Ovary (tissue), 10 donors: ENCODE measurements at places on chromosomes 3 and 15. TPM values are rescaled to one million over a fixed set of nuclear protein-coding genes. Genes with fewer than 3 reads are reported as not detected.
A peak's percentile ranks its signal among the peaks of the same experiment; 100 is the strongest.

Gene AADACL2
- not detected for total RNA-seq

Gene GLDN
- total RNA-seq, result 2.4 TPM

Gene CSTA
- total RNA-seq, result 18.1 TPM

Gene TUBGCP4
- 17.0 TPM for total RNA-seq

- H3K27me3 ChIP-seq, result no peaks in the 10 kb centered on the region
- no peaks in the 10 kb centered on the region for H3K36me3 ChIP-seq
- H3K4me1 ChIP-seq, result no peaks in the 10 kb centered on the region
- no peak overlapping the region for H3K27ac ChIP-seq
- DNase-seq, result no peak
These were observed 1.4 kb downstream of the GJD2 start for GRCh38 chr15:34753236-34753894.

DNA sequence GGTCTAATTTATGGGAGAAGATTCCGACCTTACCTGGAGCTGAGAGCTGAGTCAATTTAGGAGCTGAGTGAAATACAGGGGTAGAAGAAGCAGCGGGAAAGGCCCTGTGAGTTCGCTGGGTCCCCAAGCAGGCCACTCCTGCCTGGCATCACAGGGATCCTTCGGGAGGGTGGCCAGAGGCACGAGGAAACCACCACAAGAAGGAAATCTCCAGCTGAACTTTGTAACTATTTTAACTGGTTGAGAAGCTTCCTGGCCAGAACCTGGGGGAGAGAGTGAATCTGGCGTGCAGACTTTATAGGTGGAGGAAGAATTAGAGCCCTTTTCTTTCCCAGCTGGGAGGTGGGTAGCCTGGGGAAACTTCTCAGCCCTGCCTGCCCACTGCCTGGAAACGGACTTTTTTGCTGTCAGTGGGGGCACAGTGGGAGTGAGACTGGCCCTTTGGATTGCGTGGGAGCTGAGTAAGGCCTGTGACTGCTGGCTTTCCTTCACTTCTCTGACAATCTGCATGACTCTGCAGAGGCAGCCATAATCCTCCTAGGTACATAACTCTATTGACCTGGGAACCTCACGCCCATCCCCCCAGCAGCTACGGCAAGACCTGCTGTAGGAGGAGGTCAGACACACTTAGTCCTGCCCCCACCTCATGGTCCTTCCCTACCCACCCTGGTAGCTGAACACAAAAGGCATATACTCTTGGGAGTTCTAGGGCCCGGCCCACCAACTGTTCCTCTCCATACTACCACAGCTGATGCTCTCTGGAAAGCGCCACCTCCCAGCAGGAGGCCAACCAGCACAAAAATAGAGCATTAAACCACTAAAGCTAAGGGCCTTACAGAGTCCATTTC, 340.7 kb downstream of the CNTN3 start:
- H3K4me3 ChIP-seq, result no peak overlapping the region
- DNase-seq, result no peak
- H3K36me3 ChIP-seq, result no peaks in the 10 kb centered on the region
- no peaks in the 10 kb centered on the region for H3K27me3 ChIP-seq
- no peak overlapping the region for H3K27ac ChIP-seq

GRCh38 chr3:196707566-196707965, 4.5 kb downstream of the CEP19 start:
- H3K27me3 ChIP-seq, result no peaks in the 10 kb centered on the region
- no peak overlapping the region for H3K27ac ChIP-seq
- H3K36me3 ChIP-seq, result no peaks in the 10 kb centered on the region
- H3K4me1 ChIP-seq, result peaks cover 2% of the 10 kb centered on the region

DNA sequence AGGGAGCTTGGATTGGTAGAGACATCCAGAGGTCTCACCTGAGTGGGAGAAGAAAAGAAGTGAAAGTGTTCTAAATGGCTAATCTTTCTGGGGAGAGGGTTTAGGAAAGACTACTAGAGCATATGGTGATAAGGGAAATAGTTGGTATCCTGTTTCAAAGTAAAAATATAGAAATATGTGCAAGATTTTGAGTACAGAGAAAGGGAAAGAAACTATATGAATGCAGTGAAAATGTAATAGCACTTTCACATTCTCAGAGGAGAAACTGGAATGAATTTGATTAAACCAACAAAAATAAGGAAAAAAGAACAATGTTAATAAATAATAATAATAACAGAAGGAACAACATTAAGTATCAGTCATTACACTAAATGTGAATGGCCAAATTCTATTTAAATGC, 119.4 kb downstream of the DNAJB8 start:
- H3K36me3 ChIP-seq, result no peaks in the 10 kb centered on the region
- no peaks in the 10 kb centered on the region for H3K27me3 ChIP-seq
- no peak for DNase-seq
- H3K4me3 ChIP-seq, result no peak overlapping the region

DNA sequence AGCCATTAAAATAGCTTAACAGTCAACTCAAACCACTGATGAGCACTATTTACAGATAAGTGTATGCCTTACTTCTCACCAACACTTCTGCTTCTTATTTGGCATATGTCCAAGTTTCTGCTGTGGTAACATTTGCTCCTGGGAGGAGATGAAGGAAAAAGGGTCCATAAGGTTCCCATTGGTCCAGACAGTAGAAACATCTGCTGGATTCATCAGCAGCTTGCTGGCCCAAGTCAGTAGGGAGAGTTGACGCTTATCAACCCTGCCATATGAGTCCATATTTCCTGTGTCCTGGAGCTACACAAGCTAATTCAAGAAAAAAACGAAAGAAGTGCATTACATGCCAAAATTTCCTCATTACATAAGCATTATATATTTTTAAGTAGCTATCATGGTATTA, 824.5 kb downstream of the CADM2 start:
- H3K27me3 ChIP-seq, result no peaks in the 10 kb centered on the region
- DNase-seq, result no peak
- H3K4me3 ChIP-seq, result no peak overlapping the region
- no peaks in the 10 kb centered on the region for H3K36me3 ChIP-seq
- no peaks in the 10 kb centered on the region for H3K4me1 ChIP-seq

DNA sequence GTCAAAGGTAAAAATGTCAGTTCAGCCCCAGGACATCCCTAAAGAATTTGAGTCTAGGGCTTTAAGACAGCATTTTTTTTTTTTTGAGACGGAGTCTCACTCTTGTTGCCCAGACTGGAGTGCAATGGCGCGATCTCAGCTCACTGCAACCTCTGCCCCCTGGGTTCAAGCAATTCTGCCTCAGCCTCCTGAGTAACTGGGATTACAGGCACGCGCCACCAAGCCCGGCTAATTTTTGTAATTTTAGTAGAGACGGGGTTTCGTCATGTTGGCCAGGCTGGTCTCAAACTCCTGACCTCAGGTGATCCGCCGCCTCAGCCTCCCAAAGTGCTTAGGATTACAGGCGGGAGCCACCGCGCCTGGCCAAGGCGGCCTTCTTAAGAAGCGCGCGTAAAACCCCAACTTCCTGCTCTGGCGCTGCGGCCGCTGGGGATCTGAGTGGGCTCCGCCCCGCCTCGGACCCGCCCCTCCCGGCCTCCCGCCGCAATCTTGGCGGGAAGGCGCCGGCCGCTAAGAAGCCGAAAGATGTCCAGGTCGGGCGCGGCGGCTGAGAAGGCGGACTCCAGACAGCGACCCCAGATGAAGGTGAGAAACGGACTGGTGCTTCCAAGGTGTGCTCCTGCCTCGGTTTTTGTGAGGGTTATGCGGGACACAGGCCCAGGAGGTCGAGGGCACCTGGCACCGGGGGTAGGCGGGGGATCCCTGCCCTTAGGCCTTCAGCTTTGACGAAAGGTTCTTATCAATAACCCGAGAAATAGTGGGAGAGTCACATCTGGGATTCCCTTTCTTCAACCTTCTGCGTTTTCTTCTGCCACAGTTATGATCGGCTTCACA, at the start of gene WDR76:
Gene WDR76, plus strand, starts transcription at position 495 of the 834 bp plus-strand sequence. Its CDS starts 31 bp downstream, at position 526.
- H3K27me3 ChIP-seq, result no peaks in the 10 kb centered on the region
- peak; percentile 88 for DNase-seq
- H3K4me3 ChIP-seq, result peak within 1 kb of the TSS; percentile 43
- H3K36me3 ChIP-seq, result no peaks in the 10 kb centered on the region
- peak within 1 kb of the TSS; percentile 59 for H3K27ac ChIP-seq

GRCh38 chr3:100480081-100480480, 12.3 kb upstream of the TMEM45A start:
- H3K27me3 ChIP-seq, result no peaks in the 10 kb centered on the region
